ENCODE measurements at places on chromosomes 7 and 10. TPM values are rescaled to one million over a fixed set of nuclear protein-coding genes. Genes with fewer than 3 reads are reported as not detected.
A peak's percentile ranks its signal among the peaks of the same experiment; 100 is the strongest.

DNA sequence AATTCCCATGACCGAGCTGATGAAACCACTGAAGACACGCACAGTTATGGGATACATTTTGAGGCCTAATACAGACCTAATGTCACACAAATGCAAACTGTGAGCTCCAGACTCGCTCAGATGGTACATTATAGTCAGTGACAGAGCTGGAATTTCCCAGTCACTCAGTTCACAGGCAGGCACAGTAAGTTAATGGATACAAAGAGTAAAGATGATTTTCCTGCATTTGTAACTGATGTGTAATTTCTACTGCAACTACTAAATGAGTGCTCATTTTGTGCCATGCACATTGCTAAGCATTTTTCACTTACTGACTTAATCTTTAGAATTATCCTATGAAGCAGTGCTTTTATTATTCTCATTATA, 56.5 kb downstream of the ENO4 start:
- H3K27me3 ChIP-seq: peaks cover 4% of the 10 kb centered on the region
- no peak overlapping the region for H3K27ac ChIP-seq
- DNase-seq: no peak
- no peaks in the 10 kb centered on the region for H3K4me1 ChIP-seq
- no peaks in the 10 kb centered on the region for H3K36me3 ChIP-seq

GRCh38 chr10:66575251-66575855, 350.5 kb upstream of the LRRTM3 start:
- no peak overlapping the region for H3K27ac ChIP-seq
- no peaks in the 10 kb centered on the region for H3K4me1 ChIP-seq
- no peak overlapping the region for H3K4me3 ChIP-seq
- DNase-seq: no peak

DNA sequence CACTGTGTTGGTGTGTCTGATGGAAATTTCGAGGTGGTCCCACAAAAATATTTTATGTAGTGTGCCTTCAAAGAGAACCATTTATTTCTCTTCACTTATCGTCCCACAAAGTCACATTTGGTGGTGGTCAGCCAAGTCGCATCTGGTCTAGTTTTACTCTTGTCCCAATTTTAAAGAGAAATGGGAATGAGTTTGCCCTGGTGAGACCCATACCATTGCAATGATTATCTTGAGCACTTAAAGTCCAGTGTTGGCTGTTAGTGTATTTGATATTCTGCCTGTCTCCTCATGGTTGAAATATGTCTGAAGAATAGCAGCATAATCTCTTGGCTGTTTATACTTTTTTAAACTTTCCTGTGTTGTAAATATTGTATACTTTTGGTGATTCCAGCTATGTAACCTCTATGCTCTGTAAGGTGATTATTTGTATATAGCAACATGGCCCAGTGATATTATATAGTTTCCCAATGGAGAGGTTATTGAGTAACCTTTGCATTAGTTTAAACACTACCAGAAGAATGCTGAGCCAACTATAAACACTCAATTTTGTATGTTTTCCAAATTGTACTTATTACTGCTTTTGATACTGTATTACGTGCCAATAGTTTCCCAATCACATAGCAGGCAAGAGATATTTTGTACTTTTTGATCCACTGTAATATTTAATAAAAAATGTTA, 172.2 kb downstream of the RTKN2 start:
- H3K36me3 ChIP-seq: peaks cover 8% of the 10 kb centered on the region
- H3K4me3 ChIP-seq: no peak overlapping the region
- no peak for DNase-seq

DNA sequence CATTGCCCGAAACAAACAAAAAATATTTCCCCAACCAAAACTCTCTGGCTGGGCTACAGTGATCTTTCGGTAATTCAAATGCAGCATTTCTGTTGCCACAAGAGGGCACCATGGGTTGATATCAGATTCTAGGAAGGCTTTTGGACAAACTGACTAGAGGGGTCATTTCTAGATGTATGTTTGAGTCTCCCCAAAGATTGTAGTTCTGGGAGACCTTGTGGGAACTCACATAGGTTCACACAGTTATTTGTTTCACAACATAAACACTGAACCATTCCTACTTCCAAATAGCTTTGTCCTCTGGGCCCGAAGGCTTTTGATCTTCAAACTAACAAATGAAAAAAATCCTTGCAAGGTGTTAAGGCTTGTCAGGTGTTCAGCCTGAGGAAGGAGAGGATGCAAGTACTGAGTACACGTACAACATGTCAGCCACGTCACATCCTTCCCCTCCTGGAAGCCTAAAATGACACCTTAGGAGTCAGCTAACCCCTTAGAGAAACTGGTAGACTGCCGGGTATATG, 37.0 kb upstream of the IL15RA start:
- peak overlapping the region; percentile 96 for H3K27ac ChIP-seq
- peaks cover 12% of the 10 kb centered on the region for H3K36me3 ChIP-seq
- no peaks in the 10 kb centered on the region for H3K27me3 ChIP-seq
- DNase-seq: peak; percentile 38

- H3K27ac ChIP-seq: no peak overlapping the region
- no peaks in the 10 kb centered on the region for H3K36me3 ChIP-seq
- no peaks in the 10 kb centered on the region for H3K27me3 ChIP-seq
- no peak for DNase-seq
Observed at GRCh38 chr10:8543361-8544056, 489.0 kb downstream of the GATA3 start.

DNA sequence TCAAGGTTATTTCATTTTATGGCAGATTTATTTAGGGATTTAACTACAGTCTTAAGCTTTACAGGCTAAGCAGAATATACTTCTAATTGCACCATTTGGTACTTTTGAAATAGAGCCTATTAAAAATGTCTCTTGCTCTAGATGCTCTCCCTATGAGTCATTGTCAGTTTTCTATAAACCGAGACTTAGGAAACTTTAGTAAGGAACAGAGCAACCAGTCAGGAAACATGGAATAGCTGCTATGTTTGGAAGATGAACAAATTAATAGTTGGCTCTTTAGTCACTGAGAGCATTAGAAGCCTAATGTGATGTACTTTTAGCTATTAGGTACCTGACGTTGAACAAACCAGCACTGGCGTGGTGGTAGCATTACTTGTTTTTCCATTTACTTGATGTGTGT, 35.3 kb downstream of the INPP5F start:
- no peak overlapping the region for H3K27ac ChIP-seq
- H3K36me3 ChIP-seq: peaks cover 3% of the 10 kb centered on the region
- no peaks in the 10 kb centered on the region for H3K27me3 ChIP-seq

DNA sequence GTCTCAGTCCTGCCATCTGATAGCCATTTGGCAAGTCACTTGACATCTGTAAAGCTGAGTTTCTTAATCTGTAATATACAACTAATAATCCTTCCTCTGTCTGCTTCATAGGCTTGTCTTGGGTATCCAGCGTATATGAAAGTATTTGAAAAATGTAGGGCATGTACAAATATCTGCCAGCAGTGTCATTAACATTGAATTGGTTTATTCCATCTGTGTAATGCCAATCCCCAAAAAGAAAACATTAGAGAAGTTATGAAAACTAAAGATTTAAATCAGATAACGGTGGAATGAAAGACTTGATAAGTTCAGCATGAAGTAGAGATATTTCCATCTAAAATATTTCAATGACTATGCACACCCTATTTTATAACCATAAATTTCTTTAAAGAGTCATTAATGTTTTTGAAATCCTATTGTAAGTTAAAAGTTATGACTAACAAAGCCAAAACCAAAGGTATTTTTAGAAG, 9.8 kb upstream of the RTKN2 start:
- H3K27ac ChIP-seq: no peak overlapping the region
- peaks cover 2% of the 10 kb centered on the region for H3K4me1 ChIP-seq
- H3K4me3 ChIP-seq: no peak overlapping the region

DNA sequence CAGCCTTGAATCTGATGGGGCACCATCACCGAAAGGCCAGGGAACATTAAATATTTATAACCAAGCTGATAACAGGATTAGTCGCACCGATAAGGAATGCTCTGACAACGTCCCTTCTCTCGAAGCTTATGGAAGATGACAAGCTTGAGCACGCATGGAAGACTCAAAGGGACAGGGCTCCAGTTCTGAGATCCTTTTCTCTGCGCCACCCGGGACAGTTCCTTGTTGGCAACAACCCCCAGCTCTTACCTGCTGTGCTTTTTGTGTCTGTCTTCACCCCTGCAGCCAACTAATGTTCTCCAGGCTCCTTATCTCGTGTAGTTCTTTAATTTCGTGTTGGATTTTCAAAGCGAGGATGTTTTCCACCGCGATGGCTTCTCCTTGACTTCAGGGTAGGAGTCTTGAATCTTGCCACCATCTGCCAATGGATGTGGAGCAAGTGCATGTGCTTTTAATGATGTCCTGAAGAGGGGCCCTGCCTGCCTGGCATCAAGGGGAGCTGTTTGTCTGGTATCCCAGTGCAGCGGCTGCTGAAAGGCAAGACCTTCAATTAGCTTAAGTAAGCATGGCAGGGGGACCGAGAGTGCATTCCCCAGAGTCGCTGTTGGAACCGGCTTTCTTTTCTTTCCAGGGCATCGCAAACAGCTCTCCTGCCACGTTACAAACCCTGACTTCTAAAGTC, 354 bp upstream of the FERD3L start:
- H3K4me3 ChIP-seq: no peak overlapping the region
- DNase-seq: no peak
- no peak overlapping the region for H3K27ac ChIP-seq
- H3K4me1 ChIP-seq: no peaks in the 10 kb centered on the region
- H3K36me3 ChIP-seq: peaks cover 2% of the 10 kb centered on the region

GRCh38 chr10:71587941-71588573, 131.5 kb downstream of the C10orf105 start:
- no peak overlapping the region for H3K27ac ChIP-seq

- peaks cover 2% of the 10 kb centered on the region for H3K4me1 ChIP-seq
- DNase-seq: no peak
Observed at GRCh38 chr10:71359364-71360046, 37.2 kb upstream of the CDH23 start.

- DNase-seq: no peak
- no peaks in the 10 kb centered on the region for H3K27me3 ChIP-seq
- H3K36me3 ChIP-seq: peaks cover 4% of the 10 kb centered on the region
- no peak overlapping the region for H3K27ac ChIP-seq
- H3K4me3 ChIP-seq: no peak overlapping the region
- H3K4me1 ChIP-seq: no peaks in the 10 kb centered on the region
Observed at GRCh38 chr7:66883716-66884115, 37.3 kb upstream of the TMEM248 start.

GRCh38 chr7:20010877-20011276, 206.3 kb downstream of the MACC1 start:
- H3K27ac ChIP-seq: no peak overlapping the region
- no peaks in the 10 kb centered on the region for H3K36me3 ChIP-seq

DNA sequence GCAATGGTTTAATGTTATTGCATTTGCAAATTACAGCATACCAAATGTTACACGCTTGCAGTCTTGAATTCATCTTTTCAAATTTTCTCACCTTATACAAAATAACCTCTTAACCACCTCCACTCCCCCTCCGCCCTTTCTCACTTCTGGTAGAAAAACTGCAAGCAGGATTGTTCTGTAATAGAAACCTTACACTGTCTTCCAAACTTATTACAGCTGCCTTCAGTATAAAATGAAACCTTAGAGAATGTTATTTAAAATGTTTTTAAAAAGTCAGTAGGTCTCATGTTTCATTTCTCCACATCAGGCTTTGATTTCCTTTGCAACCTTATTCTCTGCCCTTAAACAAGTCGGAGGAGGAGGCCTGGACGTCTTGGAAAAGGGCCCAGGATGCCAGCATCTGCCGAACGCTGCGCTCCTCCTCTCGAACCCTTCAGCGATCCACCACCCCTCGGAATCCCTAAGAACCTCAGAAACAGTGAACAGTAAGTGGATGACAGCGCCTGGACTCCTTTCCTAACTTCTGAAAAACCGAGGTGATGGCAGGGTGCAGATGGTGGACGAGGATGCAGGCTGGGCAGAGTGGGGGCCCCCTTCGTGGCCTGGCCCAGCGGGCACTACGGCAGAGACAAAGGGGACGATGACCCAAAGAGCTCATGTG, 74.0 kb downstream of the FGFR2 start:
- no peaks in the 10 kb centered on the region for H3K36me3 ChIP-seq
- DNase-seq: no peak
- peaks cover 2% of the 10 kb centered on the region for H3K4me1 ChIP-seq
- H3K27me3 ChIP-seq: no peaks in the 10 kb centered on the region

DNA sequence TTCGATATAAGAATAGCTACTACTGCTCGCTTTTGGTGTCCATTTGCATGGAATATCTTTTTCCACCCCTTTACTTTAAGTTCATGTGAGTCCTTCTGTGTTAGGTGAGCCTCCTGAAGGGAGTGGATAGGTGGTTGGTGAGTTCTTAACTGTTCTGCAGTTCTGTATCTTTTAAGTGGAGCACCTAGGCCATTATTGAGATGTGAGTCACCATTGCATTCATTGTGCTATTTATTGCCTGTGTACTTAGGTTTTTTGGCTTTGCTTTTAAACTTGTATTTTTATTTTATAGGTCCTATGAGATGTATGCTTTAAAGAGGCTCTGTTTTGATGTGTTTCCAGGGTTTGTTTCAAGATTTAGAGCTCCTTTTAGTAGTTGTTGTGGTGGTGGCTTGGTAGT, 1430.8 kb downstream of the REEP3 start:
- H3K36me3 ChIP-seq: no peaks in the 10 kb centered on the region
- DNase-seq: no peak
- H3K4me1 ChIP-seq: no peaks in the 10 kb centered on the region
- H3K27ac ChIP-seq: no peak overlapping the region

The SPDYE5 gene
- total RNA-seq: not detected

The PIK3CG gene
- 24.8 TPM for total RNA-seq

The ASIC3 gene
- total RNA-seq: 6.7 TPM

The FANK1 gene
- total RNA-seq: 4.5 TPM

Data from T-helper 17 cell (primary cell).